ENCODE measurements at places on chromosomes 3 and 15.

GRCh38 chr3:87898971-87899370 is 159.8 kb downstream of the CGGBP1 start:
- DNase-seq: no peak

DNA sequence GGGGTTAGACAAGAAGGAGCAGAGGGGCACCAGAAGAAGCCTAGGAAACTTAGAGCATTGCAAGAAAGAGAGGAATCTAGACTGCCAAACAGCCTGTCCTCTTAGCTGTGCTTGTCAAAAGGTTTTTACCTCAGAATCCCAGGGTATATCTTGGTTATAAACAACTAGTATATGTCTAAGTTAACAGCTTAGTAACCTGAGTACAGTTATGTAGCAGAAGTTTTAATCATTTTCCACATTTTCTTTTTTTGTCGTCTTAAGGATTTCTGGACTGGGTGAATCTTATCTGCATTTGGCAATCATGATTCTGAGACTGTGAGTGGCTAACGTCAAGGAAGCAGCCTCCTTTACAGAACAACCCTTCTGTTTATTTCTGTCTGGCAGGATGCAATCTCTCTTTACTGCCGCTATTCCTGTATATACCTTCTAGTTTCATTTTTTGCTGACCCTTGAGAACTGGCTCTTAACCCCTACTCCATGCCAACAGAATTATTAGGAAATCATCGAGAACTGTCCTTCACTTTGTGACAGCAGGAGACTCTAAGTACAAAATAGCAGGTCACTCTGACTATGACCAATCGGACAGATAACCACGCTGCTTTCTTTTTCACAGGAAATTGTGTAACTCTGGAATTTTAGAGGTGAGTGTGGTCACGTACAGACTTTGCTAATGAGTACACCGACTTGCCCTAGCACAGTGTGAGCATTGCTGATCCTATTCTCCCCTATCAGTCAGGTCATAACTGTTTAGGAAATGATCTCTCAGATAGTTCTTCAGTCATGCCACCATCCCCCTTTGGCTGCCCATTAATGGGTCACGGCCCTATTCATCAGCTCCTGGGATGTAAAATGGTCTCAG is 3.3 kb upstream of the CP start:
- no peak for DNase-seq

GRCh38 chr3:186096290-186096689 is 12.6 kb downstream of the ETV5 start:
- no peak for DNase-seq

DNA sequence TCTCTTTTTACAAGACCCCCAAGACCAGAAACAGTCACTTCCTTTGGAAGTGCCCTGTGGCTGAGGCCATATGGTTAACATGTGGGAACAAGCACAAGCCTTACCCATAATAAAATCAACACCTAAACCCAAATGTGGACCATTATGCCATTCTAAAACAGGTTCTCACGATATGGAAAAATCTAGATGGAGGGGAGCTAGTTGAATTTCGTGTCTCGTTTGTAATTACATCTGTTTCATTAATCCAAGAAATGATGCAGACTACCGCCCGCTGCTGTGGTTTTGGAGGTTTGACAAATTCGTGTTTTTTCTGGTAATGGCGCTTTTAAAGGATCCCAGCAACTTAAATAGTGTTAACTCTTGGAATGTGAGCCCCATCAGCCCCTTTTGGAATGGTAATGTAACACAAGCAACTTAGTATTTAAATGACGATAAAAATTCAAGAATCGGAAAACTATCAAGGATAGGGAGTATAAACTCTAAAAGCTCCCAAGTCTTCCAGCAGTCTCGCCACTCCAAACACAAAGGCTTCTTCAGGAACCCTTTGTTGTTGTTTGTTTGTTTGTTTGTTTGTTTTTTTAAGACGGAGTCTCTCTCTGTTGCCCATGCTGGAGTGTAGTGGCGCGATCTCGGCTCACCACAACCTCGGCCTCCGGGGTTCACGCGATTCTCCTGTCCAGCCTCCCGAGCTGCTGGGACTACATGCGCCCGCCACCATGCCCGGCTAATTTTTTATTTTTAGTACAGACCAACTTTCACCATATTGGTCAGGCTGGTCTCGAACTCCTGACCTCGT is 1.1 kb downstream of the CNBP start:
- DNase-seq: no peak

- no peak for DNase-seq
These were observed 78.7 kb downstream of the WWTR1 start for GRCh38 chr3:149579161-149579560.

- no peak for DNase-seq
These were observed 27.6 kb upstream of the TRPM1 start for GRCh38 chr15:31128919-31129768.

DNA sequence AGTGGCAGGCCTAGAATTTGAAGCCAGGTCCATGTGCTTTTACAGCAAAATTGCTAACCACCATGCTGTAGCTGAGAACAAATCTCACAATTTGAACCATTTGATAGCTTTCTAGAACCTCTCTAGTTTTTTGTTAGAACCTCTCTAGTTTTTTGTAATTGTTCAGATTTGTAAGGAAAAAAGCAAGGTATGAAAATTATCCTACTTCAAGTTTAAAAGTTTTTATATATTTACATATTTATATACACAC is 9.8 kb downstream of the GXYLT2 start:
- no peak for DNase-seq

- DNase-seq: no peak
These were observed 2.2 kb upstream of the RNF13 start for GRCh38 chr3:149810846-149811245.

DNA sequence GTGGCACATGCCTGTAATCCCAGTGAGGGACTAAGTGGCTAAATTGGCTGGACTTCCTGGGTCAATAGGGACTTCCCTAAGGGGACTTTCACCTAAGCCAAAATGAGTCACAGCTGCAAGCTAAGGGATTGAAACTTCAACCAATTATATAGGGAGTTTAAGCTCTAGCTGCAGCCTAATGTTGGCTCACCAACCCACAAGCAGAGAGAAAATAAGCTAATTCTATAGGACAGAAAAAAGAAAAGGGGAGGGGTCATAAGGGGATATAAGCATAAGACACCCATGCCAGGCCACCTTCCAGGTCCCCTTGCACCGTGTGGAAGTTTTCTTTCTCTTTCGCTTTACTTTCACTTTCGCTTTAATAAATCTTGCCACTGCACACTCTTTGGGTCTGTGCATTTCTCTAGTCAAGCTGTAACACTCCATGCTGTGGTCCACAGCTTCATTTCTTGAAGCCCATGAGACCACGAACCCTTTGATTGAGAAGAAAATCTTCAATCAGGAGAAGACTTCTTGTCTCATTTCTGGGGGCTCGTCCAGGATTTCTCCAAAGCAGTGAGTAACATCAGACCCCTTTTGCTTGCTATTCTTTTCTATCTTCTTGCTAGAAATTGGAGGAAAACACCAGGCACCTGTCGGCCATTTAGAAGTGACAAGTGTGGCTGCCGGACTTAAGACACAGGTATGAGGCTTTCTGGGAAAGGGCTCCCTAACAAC is 192.3 kb downstream of the IGSF11 start:
- no peak for DNase-seq

DNA sequence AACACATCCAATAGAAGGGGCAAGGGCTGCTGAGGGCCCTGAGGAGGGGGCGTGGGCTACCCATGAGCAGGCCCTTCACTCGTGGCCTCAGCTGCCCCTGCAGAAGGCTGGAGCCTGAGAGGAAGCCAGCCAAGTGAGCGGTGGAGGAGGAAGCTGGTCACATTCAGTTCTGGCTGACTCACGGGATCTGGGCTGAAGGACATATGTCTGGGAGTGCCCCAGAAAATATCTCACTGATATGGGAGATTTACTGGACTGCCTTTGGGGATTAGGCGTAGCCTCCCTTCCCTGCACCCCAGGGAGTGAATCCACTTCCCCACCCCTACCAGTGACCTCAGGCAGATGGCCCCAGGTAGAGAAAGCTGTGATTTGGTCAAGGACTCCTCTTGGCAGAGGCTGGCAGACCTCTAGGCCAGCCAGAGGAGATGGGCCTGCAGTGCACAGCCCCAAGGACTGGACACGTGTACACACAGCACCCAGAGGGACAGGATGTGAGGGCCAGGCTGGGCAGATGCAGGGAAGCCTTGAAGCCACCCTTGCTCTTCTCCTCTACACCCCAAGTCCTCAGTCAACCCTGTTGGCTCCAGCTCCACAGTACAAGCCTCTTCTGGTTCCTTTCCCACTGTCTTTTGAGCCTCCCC is 14.2 kb upstream of the ANKDD1A start:
- DNase-seq: no peak

DNA sequence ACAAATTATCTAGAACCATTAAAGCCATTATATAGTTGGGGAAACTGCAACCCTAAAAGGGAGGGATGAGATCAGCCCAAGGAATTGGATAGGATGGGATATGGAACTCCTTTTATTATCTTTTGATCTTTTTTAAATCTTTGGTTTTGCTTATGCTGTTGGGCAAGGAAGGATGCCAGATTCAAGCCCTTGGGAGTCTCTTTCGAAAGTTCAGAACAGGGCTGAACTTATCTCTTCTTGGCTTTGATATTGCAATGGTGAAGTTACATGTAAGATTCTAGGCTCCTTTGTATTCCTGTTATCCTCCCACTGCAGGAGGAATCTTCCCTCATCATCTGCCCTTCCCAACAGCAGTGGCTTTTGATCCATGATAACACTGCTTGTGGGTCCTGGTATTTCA is 10.0 kb upstream of the SLC22A13 start:
- no peak for DNase-seq

DNA sequence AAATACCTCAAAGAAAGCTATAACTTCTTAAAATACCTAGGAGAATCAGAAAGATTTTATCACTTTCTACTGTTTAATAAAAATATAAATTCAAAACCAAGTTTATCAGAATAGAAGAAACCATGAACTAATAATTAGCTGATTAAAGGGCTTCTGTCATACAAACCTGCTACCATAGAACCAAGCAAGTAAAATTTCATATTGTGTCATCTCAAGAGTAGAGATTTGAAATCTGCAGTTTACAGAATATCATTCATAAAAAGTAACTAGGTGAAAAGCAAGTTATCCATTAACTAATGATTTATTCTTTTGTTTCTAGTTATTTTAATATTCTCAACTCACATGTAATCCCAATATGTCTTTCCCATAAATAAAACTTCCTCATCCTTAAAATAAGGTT is 36.8 kb upstream of the XXYLT1 start:
- DNase-seq: no peak

- DNase-seq: no peak
These were observed 113.4 kb downstream of the RORA start for GRCh38 chr15:61115679-61116078.

DNA sequence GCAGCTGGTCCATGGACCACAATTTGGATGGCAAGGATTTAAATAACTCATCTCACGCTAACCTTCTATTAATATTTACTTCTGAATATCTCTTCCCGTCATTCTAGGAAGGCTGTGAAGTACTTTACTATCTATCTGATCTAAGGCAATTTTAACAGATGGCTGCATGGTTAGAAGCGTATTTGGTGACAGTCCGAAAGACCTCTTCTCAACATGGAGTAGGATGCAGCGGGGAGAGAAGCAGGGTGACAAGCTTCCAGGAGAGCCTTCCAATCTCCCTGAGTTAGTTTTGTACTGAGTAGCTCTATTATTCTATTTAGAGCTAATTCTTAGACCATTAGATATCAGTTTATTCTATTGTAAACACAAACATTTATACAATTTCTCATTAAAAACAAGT is 309.4 kb downstream of the PLCL2 start:
- DNase-seq: no peak

- DNase-seq: no peak
These were observed 23.5 kb downstream of the LSM3 start for GRCh38 chr3:14201940-14202684.

DNA sequence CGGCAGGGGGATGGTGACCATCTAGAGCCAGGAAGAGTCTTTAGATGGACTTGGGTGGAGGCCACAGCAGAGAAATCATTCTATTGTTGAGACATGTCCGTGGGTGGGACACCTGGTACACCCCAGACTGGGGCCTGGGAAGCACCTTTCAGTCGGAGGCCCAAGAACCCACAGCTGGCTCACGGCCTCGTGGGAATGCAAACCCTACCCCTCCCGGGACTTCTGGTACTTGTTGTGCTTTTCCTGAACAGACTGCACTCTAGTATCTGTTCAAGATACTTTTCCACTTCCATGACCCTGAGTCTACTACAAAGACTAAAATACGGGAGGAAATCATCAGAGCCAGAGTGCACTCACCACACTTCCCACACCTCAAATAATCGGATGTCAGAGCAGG is 60.7 kb downstream of the BDH1 start:
- no peak for DNase-seq

DNA sequence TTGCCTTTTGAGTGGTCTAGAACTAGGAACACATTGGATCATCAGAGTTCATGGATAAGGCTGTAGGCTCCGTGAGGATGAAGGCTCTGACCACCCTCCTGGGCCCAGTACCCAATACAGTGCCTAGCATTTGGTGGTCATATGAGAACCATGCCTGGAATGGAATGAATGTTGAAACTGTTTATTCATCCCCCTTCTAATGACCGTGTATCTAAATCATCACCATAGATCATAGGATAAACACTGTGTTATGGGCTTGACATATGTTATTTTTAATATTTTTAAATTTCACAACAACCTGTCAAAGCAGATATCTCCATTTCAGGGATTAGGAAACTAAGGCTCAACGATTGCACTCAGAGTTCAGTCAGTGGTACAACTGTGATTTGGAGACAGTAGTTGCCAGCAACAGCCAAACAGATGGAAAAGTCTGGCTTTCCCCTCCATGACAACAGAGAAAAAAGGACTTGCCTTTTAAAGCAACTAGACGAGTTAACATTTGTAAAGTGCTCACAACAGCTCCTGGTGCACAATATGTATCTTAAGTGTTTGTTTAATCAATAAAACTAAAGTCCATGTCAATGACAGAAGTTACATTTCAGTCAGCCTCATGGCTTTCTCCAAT is 89.6 kb downstream of the TMEM266 start:
- no peak for DNase-seq

DNA sequence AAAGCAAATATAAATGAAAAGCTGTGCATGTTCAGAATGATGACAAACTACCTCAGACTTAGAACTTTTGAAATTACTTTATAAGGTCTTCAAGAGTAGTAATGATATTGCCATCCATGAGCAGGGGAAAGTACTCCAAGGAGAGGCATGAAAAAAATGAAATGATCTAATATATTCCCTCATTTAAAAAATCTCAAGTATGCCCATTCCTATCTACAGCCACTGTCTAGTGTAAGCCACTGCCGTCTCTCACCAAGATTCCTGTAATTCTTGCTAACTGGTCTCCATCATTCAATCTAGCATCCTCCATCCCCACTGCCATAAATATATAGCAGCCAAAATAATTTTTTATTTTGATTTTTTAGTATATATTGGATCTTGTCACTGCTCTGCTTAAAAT is 258.8 kb downstream of the PLOD2 start:
- DNase-seq: no peak

- DNase-seq: no peak
These were observed 341.3 kb upstream of the DPPA4 start for GRCh38 chr3:109678600-109678999.

All from NT2/D1 (cell line).